ENCODE measurements at places on chromosomes 3 and 15. TPM values are rescaled to one million over a fixed set of nuclear protein-coding genes. Genes with fewer than 3 reads are reported as not detected.
A peak's percentile ranks its signal among the peaks of the same experiment; 100 is the strongest.

Gene RBPMS2
- not detected for total RNA-seq

Gene GHRL
- total RNA-seq: not detected

GRCh38 chr15:52068004-52068615 is 44.5 kb downstream of the BCL2L10 start:
- no peak for DNase-seq

DNA sequence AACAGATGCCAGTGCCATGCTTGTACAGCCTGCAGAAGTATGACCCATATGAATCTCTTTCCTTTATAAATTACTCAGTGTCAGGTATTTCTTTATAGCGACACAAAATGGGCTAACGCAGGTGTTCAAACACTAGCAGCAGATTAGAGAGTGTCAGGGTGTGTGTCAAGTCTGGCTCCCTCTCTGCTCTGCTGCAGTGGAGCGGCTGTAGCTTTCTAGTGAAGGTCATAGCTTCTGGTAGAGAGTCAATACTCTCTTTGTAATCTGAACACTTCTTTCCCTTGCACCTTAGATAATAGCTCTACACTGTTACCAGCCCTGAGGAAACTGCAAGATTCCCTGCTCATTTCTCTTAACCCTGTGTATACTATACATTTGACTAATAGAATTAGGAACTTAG is 483.2 kb upstream of the TGFBR2 start:
- DNase-seq: no peak

DNA sequence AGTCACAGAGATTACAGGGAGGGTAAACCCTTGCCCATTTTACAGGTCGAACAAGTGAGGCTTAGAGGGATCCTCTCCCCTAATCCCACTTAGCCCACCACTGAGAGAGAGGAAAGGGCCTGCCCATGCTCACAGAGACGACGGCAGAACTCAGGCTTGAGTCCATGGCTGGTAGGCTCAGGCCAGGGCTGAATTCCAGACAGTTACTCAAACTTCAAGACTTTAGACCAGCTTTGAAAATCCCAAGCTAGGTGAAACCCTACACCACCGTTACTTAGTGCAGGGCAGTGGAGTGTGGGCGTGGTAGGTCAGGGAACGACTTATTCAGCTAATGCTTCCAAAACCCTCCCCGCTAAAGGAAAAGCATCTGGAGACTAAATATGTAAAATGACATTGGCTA is 16.4 kb downstream of the GRIP2 start:
- no peak for DNase-seq

Gene RPL39L
- total RNA-seq: 48.2 TPM

- no peak for DNase-seq
Observed at GRCh38 chr3:128168836-128169235, 15.6 kb downstream of the EEFSEC start.

DNA sequence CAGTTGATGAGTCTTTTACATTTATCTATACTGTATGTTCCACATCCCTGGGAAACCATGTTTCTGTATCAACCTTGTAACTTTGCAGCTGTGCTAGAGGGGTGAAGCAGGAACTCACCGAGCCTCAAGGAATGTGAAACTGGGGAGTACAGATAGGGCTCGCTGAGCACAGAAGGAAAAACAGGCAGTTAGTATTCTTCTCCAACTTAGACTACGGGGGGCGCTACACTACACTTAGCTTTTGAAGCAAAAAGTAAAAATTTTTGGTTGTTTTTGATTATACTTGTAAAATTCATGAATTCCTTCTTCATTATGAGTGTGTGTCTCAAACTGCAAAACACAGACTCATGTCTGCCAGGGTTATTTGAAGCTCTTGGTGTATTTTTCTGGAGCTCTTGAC is 132.7 kb upstream of the RGMA start:
- no peak for DNase-seq

Gene CYP11A1
- not detected for total RNA-seq

DNA sequence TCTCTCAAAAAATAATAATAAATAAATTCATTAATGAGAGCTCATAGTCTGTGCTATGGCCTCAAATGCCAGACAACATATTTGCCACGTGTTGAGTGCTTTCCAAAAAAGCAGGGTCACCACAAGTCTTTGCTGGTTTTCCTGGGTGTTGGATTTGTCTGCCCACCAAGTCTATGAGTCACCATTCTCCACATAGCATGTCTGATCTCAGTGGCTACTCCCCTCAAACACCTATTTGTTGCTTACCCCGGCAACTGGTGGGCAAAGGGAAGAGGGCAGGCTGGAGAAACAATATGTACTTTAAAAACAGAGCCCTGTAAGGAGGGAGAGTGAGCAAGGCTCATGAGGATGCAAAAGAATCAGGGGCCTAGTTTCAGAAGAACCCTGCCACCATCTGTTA is 120.0 kb upstream of the ARRDC4 start:
- no peak for DNase-seq

DNA sequence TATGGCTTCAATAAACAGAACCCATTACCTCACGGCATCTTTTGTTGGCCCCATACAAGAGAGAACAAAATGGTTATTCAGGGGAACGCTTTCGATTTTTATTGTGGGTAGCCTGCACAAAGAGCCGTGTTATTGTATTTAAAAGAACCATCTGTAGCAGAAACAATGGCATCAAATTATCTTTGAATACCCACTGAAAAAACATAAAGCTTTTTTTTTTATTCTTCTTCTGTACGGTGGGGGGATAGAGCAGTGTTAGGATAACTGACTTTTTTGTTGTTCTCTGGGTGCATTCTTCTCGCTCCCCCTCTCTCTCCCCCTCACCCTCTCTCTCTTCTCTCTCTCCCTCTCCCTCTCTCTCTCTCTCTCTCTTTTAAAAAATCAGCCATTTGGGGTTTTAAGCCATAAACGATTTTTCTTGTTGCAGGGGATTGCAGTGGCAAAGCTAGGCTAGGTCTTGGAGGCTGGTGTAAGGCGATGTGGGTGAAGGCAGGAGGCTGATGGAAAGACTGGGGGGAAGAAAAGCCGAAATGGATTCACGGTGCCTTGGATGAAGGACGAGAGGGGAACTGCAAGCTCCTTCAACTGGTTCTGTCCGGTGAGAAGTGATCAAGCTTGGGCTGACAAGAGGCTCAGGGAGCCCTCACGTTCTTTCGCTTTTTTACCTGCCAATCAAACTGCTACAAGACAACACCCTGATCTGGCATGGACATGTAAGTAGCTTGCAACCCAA is 12.4 kb upstream of the SOX2 start:
- DNase-seq: peak; percentile 22

DNA sequence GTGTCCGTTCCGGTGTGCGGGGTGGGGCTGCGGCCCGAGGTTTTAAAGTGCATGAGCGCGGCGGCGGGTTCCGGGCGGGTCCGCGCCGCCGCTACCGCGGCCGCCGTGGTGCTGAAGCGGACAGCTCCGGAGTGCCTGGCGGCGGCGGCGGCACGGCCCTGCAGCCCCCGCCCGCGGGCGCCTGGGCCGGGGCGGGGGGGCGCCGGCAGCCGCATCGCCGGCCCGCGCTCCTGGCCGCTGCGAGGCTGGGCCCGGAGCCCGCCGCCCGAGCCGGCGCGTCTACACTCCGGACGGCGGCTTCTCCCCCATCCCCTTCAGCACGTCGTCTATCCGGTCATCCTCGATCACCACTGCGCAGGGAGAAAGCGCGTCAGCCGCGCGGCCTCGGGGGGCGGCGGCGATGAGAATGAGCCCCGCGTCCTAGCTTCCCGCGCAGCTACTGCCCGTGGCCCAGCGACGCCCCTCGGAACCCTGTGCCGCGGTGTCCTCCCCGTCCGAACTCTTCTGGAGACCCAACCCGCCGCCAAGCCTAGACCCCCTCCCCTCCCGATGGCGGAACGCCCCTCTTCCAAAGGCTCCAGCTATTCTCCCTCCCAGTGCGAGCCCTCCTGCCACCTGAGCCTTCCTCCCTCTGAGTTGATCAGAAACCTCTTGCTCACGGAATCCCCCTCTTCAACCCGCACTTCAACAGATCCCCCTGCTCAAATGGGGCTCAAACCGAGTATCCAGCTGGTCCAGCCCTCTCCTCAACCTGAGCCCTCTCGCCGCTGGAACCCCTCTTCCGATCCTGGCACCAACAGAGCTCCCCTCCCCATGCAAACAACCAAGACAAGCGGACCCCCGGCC is 1.3 kb downstream of the CAMK2N2 start:
- DNase-seq: no peak

Gene C2CD4B
- total RNA-seq: not detected

DNA sequence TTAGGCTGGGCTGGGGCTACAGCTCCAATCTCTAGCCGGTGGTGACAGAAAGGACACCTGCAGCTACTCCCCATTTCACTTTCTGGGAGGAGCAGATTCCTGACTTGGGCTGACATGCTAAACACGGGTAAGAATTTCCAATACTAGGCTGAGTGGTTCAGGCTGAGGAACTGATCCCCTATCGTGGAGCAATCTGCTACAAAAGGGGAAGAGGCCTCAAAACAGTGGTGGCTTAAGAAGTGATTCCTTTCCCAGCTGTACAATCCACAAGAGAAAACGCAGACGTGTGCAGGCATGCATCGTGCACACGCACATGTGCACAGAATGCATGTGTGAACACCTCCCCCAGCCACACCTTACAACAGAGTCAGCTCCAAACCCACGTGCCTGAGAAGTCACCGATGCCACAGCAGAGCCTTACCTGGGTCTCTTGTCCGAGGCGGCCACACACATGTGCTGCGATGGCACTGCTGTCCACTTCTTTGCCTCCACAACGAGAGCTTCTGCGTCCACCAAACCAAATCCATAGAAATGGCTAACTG is 86.7 kb upstream of the SNRPA1 start:
- peak; percentile 32 for DNase-seq

- peak; percentile 59 for DNase-seq
Observed at GRCh38 chr3:103052236-103052830, 617.5 kb downstream of the ZPLD1 start.

Gene ISL2
- 0.27 TPM for total RNA-seq

Gene CACNA1D
- total RNA-seq: 0.14 TPM

Gene C3orf22
- total RNA-seq: not detected

GRCh38 chr3:53068176-53068575 is 22.3 kb upstream of the SFMBT1 start:
- no peak for DNase-seq

Gene CISH
- 6.2 TPM for total RNA-seq
